Activated CD4-positive, alpha-beta T cell treated with anti-CD3 and anti-CD28 coated beads for 36 hours (primary cell): ENCODE measurements at places on chromosomes 7 and 10.

GRCh38 chr7:142954680-142955268 lies 7.4 kb downstream of the KEL start:
- no peak for DNase-seq

- DNase-seq: no peak
Measured at GRCh38 chr7:47329320-47329926, 252.5 kb downstream of the TNS3 start.

GRCh38 chr10:60155943-60156683 lies 233.6 kb downstream of the ANK3 start:
- no peak for DNase-seq

- no peak for DNase-seq
Measured at GRCh38 chr10:119087271-119087882, 6.8 kb upstream of the EIF3A start.

DNA sequence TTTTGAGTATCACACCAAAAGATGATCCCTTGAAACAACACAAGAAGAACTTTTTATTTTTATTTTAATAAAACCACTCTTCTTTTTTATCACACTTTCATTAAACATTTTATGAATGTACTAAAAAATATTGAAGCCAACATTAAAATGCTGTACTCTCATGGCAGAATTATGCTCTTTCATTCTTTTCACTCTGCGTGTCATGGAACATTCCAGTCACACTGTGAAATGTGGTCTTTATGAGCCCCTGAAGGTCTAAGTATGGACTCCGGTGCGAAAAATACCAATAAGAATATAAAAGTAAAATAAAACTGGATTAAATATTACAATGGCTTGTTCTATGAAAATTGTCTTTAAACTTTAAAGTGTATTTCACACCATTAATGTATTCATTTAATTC lies 148.4 kb downstream of the TMEM26 start:
- DNase-seq: no peak

- DNase-seq: no peak
Measured at GRCh38 chr10:76301950-76302349, 870.5 kb downstream of the LRMDA start.

GRCh38 chr7:132575982-132576720 lies at the start of gene PLXNA4:
Gene PLXNA4 (minus strand): TSS chr7:132576470. CDS start chr7:132508693, 67,777 bp downstream.
- DNase-seq: peak; percentile 31

GRCh38 chr10:83182076-83182475 lies 957.2 kb upstream of the GHITM start:
- no peak for DNase-seq

GRCh38 chr7:117350027-117350426 lies 27.2 kb upstream of the WNT2 start:
- DNase-seq: no peak

DNA sequence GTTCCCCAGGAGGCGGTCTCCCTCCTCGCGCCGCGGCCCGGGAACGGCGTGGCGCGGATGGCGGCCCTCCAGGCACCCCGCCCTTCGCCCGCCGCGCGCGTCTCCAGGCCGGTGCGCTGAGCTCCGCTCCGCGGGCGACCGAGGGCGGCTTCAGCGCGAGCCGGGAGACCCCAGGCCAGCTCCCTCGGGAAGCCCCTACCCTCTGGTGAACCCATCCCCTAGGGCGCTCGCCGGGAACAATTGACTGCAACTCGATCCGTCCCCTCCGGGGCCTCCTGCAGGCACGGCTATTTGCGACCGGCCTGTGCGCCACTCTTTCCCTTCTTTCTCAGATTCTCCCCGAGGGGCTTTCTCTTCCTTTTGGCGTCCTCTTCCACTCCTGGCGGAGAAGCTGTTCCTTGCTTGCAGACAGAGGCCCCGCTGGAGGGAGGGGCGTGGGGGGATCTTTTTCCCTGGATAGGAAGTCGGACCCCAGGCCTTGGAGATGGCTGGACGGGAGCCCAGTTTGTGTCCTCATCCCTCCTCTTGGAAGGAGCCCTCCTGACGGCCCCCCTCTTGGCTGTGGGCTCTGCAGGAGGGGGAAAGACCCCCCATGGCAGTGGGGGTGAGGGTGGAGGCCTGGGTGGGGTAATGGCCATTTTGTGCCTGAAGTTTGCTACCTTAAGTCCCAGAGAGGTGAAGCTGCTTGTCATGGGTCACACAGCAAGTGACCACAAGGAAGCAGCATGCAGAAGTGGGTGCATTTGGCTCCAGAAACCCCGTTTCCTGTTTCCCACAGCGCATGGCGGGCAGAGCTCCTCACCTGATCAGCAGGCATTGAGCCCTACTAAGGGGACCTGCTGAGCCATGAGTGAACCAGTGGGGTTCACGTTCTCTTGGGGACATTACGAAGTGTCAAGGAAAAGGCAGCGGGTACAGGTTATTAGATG lies 171.2 kb upstream of the TNRC18 start:
- DNase-seq: peak; percentile 39

DNA sequence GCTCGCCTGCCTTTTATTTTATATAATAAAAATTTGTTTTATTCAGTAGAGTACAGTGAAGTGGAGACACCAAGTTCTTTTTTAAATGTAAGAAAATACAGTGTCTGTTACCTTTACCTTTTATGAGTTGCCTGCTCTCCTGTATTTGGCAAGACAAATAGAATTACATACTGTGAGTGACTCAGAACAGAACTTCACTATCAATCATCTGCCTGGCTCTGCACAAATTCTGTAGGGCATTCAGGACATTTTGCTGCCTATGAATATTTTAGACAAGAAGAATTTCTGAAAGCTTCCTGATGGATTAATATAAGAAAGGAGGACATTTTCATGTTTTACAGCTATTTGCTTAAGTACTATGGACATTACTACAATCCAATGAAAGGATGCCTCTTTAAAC lies 135.4 kb upstream of the PHF14 start:
- no peak for DNase-seq

DNA sequence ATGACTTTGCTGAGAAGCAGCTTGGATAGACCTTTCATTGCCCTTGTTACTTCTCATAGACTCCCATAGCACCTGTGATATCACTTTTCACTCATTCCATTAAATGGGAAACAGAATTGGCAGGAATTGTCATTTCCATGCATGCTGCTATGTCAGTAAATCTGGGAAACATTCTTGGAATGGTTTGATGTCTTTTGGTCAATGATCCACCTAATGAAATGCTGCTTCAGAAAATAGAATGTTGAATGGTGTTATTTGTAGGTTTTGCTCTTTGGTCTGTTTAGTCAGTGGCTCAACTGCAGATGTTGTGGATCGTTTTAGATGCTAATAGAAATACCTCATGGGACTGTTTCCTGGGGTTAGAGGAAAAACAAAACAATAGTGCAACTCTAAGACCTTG lies 127.8 kb downstream of the PLPP4 start:
- no peak for DNase-seq

DNA sequence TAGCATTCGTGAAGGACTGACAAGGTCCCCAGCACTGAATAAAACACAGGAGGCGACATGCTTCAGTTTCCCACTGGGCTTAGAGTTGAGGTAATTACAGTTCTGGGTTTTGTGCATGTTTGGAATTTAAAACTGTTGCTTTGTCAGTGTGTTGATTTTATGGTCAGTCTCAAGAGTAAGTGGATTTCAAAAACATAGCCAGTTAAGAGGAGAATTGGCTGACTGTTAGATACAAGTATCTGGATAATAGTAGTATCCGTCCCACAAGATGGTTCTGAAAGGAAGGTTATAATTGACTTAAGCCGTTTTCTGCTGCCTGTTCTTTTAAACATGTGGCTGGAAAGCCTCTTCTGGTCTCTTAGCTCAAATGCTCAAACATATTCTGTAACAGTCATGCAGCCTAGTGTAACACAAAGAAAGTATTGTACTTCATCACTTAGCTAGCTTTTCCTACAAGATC lies 170.9 kb downstream of the POLR1F start:
- no peak for DNase-seq

DNA sequence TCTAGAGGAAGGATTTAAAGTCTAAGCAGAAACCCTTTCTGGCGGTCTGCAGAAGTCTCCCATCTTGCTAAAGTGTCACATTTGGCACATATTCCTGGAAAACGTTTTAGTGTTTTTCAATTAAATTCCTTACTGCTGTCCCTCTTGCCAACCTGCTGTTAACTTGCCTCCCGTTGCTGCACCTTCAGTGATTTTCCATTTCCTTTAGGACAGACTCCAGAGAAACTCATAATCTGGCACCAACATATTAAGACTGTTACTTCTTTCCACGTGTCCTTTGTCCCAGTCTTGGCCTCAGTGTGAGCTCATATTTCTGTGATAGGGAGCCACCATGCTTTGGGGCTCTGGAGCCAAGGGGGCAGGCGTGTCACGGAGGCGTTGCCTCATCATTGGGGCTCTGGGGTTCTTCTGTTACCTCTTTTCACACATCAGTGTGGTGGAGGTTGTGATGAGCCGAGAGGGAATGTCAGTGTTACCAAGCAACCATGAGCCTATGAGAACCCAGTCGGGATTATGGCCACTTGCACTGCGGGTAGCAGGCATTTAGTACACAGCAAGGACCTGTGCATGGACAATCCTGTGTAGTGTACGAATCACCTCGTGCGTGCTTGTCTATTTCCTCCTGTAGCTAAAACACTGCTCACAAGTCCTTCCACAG lies 26.0 kb upstream of the ZNF32 start:
- DNase-seq: no peak

GRCh38 chr10:76558996-76559891 lies 1078.4 kb downstream of the KCNMA1 start:
- no peak for DNase-seq

DNA sequence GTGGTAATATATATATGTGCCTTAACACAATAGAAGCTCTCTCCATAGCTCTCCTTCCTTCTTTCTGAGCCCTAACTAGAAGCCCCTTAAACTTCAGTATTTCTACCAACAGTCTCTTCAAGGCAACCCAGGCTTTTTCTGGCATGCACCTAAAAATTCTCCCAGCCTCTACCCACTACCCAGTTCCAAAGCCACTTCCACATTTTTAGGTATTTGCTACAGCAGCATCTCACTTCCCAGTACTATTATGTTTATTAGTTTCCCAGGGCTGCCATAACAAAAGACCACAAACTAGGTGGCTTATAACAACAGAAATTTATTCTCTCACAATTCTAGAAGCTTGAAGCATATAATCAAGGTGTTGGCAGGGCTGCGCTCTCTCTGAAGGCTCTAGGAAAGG lies 15.7 kb upstream of the TNKS2 start:
- no peak for DNase-seq

- DNase-seq: no peak
Measured at GRCh38 chr7:106281127-106281526, 3.7 kb downstream of the NAMPT start.

- DNase-seq: no peak
Measured at GRCh38 chr10:92655426-92655825, 34.3 kb upstream of the HHEX start.

GRCh38 chr10:42754155-42755027 lies 28.2 kb upstream of the BMS1 start:
- DNase-seq: peak; percentile 44

- DNase-seq: peak; percentile 21
Measured at GRCh38 chr10:46096909-46097575, 51.0 kb upstream of the MSMB start.

GRCh38 chr10:97278491-97278989 lies 13.9 kb downstream of the ARHGAP19 start:
- DNase-seq: no peak

GRCh38 chr10:77296534-77297392 lies 340.8 kb downstream of the KCNMA1 start:
- DNase-seq: no peak

- DNase-seq: peak; percentile 80
Measured at GRCh38 chr10:6173203-6173602, 29.5 kb upstream of the PFKFB3 start.

DNA sequence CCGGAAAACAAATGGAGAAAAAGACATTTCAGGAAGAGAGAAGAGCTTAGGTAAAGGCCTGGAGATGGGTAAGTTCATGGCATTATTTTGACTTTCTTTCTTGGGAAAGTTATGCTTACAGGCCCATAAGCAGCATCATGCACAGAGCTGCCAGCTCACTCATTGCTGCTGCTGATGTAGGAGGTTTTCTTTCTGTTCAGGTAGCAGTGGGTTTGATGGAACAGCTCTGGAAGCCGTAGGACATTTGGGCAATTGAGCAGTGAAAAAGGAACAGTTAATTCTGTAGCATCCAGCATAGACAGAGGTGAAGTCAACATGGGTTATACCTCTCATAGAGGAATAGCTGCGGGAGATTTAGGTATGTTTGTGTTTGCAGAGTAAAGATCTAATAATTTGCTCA lies 3.3 kb downstream of the CHN2 start:
- DNase-seq: no peak

- DNase-seq: peak; percentile 16
Measured at GRCh38 chr7:24971333-24972165, 8.4 kb downstream of the OSBPL3 start.

DNA sequence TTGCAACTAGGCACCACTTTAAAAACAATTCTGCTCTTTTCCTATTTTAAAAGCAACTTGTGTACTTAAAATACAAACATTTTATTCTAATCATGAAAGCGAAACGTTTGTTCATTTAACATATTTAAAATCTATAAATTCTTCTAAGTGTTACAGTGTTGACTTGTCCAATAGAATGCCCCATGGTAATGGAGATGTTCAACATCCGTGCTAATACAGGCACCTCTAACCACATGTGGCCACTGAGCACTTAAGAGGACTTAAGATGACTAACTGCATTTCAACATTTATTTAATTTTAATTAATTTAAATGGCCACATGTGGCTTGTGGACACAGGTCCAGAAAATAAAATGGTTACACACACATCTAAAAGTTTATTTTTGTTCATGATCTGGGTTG lies 115.1 kb downstream of the TPK1 start:
- DNase-seq: no peak

DNA sequence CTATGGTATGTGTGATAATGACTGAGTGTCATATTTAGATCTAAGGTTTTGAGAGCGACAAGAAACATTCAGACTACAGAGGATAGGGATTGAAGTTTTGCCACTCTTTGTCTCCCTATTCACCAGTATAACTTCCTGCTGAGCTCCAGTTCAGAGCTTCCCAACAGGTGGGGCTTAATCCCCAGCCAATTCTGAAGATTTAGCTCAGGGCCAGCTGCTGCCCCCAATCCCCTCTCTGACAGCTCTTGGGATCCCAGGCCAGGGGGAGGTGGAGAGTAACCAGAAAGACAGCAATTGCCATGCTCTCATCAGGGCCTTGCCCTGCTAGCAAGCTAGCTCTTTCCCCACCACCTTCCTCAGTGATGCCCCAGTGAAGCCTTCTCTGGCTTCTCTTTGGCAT lies 57.8 kb downstream of the TRIL start:
- no peak for DNase-seq

GRCh38 chr10:33315891-33316290 lies 18.6 kb downstream of the NRP1 start:
- DNase-seq: no peak

GRCh38 chr10:95394161-95394880 lies 103.5 kb upstream of the PDLIM1 start:
- DNase-seq: peak; percentile 55

- no peak for DNase-seq
Measured at GRCh38 chr10:71797533-71798307, 24.4 kb upstream of the VSIR start.

GRCh38 chr10:51878695-51879094 lies 179.3 kb upstream of the CSTF2T start:
- no peak for DNase-seq

- DNase-seq: peak; percentile 50
Measured at GRCh38 chr7:55515569-55516279, 56.6 kb downstream of the VOPP1 start.
